ENCODE measurements at places on chromosomes 4 and X.
A peak's percentile ranks its signal among the peaks of the same experiment; 100 is the strongest.

DNA sequence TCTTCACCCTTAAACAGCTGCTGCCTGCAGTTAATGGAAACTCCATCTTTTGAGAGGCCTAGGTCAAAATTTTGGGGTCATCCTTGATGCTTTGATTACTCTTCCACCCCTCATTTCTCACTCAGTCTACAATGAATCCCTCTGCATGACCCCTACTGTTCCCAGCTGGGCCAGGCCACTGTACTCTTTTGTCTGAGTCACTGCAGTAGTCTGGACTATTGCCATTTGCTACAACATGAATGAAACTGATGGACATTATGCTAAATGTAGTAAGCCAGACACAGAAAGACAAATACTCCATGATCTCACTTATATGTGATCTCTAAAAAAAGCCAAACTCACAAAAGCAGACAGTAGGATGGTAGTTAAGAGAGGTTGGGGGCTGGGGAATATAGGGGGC is 28.3 kb downstream of the STK32B start:
- no peak for DNase-seq

DNA sequence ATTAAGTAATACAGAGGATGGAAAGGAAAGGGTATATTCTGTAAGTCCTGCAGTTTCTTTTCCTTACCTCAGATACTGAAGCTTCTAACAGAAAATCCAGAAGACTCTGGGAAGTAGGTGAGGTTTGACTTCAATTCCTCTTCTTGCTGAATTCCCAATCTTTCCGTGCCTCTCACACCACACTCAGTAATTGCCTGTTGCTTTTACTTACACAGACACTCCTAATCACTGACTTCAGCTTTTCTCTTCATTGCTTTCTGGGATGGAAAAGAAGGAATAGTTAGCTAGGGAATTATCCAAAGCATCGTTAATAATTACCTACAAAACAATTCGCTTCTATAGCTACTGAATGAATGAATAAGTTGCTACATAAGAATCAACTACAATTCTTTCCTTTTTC is 163.6 kb downstream of the FBXO8 start:
- no peak for DNase-seq

- no peak for DNase-seq
Observed at GRCh38 chr4:73308286-73308685, 49.7 kb upstream of the ANKRD17 start.

DNA sequence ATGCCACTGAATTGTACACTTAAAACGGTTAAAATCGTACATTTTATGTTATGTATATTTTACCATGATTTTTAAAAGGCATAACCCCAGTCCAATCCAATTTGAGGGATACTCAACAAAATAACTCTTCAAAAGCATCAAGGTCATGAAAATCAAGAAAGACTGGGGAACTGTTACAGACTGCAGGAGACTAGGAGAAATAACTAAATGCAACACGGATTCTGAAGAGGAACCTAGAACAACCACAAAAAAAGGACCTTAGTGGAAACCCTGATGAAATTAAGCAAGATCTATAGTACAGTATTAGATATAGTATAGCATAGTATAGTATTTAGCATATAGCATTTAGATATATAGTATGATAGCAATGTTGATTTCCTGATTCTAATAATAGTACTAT is 26.8 kb downstream of the SH3KBP1 start:
- DNase-seq = no peak

DNA sequence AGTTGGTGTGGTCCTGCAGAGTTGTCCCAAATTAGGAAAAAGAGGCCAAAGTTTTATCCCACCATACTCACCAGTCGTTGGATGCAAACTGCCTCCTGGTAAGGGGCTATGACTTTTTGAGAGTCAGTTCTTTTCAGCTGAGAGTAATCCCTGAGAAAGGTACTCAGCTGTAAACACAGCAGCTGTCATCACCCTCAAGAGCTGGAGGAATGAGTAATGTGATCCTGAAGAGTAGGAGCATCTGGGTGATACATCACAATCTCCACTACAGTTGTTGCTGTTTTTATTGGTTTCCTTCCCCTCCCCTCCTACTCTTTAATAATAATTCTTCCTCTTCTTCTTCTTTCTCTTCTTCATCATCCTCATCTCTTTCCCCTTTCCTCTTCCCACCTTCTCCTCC is 5.7 kb downstream of the MAGEE1 start:
- DNase-seq = no peak

DNA sequence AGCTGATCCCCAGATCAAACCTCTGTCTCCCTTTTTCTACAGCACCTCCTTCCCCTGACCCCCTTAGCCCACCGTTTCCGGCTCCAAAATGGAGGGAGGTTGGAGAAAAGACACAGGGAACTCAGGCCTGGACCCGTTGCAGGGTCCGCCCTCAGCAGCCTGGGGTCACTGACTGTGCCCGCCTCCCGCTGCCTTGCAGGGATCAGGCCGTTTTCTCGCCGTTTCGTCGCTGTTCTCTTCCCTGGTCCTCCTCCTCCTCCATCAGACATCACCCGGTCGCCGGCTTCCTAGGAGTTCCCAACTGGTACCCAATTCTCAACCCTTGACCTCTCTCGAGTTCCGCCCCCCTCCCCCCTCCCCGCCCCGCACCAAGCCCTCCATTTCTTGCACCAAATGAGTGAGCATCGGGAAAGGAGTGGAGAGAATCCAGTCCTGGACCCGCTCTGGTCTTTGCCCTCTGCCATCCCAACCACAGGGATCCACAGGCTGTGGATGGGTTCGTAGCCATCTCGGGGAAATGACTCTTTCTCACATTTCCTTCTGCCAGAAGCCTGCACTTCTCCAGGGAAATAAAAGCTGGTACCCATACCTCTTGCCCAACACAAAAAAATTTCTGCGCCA is 493 bp downstream of the TCEAL5 start:
- no peak for DNase-seq

DNA sequence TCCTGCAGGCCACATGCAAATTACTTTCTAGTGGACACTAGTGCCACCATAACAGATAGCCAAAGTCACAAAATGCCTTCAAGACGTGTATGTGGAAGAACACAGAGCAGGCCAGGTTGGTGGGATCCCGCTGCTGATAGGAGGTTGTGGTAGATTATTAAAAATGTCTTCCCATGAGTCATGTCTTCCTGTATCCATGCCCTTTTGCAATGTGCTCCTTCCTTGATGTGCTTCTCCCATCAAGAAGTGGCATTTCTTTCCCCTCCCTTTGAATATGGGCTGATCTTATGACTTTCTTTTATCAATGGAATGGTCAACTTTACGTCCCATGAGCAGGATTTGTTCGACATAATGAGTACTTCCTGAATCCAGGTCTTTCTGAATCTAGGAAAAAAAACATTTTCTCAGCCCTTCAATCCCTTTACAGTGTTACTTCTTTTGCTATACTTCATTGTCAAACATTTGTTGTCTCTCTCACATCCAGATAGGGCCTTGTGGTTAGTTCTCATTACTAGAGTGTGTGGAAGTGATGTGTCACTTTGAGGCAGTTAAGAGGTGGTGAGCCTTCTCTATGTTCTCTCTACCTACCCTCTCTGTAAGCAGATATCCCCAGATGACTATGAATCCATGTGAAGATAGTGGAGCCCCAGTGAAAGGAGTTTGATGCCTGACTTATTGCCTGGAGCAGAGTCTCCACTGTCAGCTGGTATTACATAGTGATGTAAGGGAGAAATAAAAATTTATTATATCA is 519.2 kb upstream of the DIPK2B start:
- DNase-seq = no peak

DNA sequence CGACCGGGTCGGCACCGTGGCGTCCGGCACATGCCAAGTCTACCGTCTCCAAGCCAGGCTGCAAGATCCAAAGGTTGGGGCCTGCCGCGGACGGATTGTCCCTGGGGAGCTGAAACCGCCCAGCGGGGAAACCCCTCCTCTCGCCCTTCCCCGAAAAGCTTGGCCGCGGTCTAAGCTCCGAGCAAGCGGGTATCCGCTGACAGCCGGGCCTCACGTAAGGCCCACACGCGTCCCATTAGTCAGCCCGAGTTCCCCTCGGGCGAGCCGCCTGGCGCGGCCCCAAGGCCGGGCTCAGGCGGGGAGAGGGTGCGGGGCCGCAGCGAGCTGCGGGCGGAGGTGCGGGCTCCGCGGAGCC is 6.8 kb upstream of the BCOR start:
- peak; percentile 54 for DNase-seq

GRCh38 chr4:48481581-48481980 is 1.6 kb upstream of the SLC10A4 start:
- no peak for DNase-seq

DNA sequence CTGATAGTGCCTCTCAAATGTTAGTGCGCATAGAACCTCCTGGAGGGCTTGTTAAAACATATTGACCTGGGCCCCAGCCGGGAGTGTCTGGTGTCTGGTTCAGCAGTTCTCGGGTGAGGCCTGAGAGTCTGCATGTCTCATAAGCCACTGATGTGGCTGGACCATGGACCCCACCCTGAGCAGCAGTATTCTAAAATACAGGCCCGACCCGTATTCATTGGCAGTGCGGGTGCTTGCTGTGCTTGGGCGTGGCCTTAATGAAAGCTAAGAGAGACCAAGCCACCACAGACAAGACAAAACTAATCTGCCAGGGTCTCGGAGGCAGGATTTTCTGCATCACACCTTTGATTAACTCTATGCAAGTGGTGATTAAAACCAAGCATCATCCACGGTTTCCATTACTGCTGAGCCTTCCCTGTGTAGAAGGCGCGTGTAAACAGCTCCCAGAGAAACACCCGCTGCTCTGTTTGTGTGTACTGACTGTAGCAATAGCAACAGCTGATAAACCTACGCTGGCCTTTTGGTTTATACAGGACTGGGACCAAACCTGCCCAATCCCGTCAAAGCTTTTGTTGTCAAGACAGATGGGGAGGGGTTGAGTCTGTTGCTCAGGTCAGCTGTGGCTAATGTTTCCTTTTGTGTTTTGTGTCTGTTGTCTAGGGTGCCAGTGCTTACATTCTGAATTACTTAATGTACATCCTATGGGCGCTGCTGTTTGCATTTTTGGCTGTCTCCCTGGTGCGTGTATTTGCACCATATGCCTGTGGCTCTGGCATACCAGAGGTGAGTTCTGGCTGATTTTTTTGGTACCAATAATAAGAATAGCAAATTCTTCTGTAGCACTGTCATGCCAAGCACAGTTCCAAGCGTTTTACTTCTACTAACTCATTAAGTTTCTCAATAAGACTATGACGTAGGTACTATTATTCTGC is 40.8 kb downstream of the CLCN4 start:
- no peak for DNase-seq

DNA sequence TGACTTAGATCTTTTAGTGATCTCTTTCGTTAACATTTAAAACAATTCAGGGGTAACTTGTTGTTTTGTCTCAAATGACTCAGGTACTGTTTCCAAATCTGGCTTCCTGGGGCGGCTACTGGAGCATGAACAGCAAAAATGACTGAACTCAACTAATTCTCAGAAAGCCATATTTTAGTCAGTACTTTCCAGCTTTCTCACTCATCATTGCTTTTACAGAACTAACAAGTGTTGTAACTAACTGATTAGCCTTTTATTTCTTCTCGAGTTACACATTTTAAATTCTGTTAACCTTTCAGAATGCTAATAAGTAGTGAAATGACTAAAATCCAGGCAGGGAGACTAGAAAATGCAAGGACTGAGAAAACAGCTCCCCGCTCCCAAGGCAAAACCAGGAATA is 55.3 kb downstream of the JADE3 start:
- no peak for DNase-seq

GRCh38 chrX:10828640-10829039 is 208.3 kb upstream of the MID1 start:
- no peak for DNase-seq

GRCh38 chr4:86825511-86825910 is 23.7 kb downstream of the SLC10A6 start:
- DNase-seq = no peak

- DNase-seq = no peak
Observed at GRCh38 chr4:149955780-149956390, 122.4 kb upstream of the DCLK2 start.

GRCh38 chrX:44470816-44471215 is 71.8 kb downstream of the FUNDC1 start:
- DNase-seq = no peak

DNA sequence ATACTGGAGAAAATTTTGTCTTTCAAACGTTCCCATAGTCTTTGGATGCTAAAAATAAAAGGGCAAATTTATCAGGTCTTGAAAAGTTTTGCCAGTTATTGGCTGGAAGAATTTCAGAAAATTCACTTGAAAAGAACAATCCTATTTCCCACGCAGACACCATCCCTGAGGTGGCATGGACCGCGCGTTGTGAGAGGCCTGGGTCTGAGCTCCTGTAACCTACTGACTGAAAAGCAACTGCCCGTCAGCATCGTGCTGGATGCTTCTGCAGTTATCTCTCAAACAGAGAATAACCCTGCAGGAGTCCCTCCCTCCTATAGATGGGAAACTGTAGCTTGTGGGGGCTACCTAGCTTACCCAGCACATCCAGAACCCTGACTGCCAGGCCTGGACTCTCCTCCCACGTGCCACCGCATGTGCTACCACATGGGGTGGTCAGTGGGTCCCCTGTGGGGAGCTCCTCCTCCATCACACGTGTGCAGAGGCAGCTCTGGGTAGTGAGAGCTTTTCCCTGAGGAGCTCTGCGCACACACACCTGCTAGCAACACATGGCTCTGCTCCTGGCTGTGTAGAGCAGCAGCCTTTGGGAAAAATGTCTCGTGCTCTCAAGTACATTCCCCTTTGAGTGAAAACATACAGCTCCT is 36.1 kb downstream of the NSG1 start:
- no peak for DNase-seq

GRCh38 chr4:105709081-105709450 is 482 bp downstream of the GSTCD start:
- DNase-seq = no peak

DNA sequence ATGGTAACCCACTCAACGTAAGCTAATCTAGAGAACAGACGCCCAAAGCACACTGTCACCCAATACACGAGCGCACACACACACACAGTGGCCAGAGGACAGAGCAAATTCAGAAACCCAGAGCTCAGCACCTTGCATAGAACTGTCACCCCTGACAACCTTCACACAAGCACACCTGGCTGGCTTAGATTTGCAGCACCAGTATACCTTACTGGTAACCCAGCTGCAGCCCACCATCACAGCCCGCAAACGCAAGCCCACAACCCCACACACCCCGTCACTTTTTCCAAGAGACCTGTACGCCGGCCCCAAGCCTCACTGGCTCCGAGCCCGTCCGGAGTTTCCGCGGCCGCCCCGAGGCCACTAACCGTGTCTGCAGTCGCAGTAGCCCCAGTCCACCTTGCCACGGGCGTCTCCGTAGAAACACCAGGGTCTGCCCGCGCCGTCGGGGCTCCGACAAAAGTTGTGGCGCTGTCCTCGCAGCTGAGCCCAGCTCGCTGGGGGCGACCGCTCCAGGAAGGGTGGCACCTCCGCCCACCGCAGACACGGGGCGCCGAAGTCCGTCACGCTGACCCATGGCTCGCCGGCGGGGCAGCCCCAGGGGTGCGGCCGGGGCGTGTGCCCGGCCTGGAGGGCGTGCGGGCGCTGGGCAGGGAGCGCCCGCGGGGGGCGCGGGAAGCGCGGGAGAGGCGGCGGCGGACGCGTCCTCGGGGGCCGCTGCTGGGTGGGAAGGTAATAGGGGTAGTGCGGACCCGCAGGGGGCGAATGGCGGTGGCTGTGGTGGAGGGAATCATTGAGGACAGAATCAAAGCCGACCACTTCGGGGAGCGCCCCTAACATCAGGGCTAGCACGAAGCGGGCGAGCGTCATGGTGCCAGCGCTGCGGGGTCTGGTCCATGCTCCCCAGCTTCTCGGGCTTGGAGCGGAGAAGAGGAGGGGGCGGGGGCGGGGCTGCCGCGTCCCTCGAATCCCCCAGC is 664 bp downstream of the PRSS12 start:
- DNase-seq = peak; percentile 41

Data from Right ventricle myocardium superior (tissue), 1 donor.